Retinal pigment epithelial cell (primary cell): ENCODE measurements at places on chromosomes 2 and 18.

DNA sequence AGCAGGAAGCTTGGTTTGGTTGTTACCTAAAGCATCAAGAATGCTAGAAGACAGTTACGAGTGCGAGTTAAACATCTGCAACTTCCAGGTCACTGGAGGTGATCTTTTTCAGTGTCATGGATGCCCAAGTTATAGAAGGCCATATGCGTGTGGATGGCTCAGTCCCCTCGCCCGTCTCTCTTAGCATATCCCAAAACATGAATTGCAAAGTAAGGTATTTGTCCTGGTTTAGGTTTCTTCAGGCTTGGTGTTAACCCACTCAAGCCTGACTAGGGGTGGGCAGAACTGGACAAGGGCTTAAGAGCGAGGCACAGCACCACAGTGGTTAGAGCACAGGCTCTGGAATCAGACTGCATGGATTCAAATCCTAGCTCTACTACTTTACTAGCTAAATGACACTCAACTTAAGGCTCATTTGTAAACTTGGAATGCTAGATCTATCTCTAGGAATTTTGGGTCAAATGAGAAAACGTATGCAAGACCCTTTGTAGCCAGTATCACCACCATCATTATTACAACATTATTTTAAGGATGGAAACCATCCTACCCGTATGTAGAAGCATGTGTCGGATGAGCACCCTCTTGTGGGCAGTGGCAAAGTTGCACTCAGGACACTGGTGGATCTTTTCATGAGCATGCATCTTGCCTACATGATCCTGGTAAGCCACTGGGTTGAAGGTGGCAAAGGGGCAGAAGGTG lies 11.2 kb downstream of the ZNF142 start:
- DNase-seq: peak; percentile 18

DNA sequence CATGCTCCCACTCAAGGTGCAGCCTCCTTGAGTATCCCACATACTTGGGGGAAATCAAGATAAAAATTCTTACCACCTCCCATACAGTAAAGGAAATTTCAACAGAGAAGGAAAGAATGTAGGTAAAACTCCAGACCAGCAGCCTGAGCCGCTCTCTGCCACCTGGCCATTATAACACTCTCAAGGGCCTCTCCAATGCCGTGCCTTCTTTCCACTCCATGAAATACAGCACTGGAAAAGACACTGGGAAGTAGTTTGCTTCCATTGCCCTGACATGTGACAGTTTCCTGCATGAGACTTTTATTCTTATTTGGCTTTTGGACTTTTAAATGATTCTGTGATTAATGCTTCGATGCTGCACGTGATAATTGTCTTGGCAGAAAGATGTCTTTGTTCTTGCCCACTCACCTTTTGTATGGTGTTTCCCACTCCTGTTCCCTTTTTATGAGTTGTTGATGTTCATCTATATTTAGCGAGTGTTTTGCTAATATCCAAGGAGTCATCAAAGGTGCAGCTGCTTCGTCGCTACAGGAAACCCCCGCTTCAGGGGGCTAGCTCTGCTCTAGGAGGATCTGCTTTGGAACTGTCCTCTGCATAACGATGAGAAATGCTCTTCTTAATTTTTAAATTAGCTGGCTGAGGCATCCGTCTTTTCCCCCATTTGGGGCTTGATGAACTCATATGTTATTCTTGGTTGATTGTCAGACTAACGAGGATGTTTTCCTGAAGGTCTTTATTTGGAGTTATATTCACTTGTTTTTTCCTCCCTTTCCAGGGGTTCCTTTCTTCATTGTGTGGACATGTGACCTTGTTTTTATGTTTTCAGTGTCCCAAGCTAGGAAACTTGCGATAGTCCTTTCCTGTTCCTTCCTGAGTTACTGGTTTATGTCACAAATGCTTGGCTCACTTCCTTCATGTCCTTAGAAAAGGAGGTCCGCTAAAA lies 179.4 kb downstream of the TXNL1 start:
- DNase-seq: no peak

DNA sequence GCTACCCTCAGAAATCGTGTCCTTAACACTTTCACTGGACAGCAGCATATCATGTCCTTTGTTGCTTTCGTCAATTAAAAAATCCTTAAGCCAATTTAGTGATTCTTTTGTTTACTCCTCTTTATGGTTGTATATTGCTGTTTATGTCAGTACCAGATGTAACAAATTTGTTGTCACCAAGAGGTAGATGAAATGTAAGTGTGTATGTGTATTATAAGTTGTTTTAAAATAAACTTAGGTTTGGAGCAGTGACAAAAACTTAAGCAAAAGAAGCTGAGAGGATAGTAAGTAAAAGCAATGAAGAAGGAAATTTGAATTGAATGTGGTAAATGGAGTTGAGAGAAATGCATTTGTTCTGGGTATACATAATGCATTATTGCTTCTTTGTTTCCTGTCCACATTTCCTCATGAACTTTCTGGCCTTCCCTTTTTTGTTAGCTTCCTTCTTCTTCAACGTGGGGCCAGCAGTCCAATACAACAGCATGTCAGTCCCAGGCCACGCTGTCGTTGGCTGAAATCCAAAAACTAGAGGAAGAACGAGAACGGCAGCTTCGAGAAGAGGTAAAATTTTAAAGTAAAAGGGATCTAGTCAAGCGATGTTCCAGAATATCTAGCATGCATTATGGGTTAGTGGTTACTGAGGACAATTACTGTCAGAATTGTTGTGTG lies 30.5 kb upstream of the SNORC start:
- no peak for DNase-seq

DNA sequence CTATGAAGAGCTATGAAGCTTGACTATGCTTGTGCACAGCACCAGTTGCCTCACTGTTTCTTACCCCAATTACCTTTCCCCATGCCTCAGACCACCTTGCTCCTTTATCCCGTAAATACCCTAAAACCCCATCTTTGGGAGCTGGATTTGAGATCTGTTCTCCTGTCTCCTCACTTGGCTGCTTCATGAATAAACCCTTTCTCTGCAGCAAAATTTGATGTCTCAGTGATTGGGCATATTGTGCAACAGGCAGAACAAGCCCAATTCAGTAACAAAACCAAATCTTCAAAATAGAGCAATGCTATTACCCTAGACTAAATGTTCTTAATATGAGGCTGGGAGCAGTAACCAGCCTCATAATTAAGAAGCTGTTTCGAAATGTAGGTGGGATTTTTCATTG lies 3.5 kb upstream of the SSB start:
- DNase-seq: no peak

- DNase-seq: no peak
Measured at GRCh38 chr2:43958397-43959275, 37.2 kb downstream of the LRPPRC start.

- DNase-seq: no peak
Measured at GRCh38 chr2:231212329-231212845, 14.0 kb downstream of the ARMC9 start.

- DNase-seq: peak; percentile 34
Measured at GRCh38 chr2:196234672-196235071, 63.3 kb upstream of the STK17B start.

- DNase-seq: no peak
Measured at GRCh38 chr2:122179492-122180165, 424.2 kb downstream of the TSN start.

GRCh38 chr2:223238301-223238700 lies 186.3 kb downstream of the KCNE4 start:
- DNase-seq: no peak

DNA sequence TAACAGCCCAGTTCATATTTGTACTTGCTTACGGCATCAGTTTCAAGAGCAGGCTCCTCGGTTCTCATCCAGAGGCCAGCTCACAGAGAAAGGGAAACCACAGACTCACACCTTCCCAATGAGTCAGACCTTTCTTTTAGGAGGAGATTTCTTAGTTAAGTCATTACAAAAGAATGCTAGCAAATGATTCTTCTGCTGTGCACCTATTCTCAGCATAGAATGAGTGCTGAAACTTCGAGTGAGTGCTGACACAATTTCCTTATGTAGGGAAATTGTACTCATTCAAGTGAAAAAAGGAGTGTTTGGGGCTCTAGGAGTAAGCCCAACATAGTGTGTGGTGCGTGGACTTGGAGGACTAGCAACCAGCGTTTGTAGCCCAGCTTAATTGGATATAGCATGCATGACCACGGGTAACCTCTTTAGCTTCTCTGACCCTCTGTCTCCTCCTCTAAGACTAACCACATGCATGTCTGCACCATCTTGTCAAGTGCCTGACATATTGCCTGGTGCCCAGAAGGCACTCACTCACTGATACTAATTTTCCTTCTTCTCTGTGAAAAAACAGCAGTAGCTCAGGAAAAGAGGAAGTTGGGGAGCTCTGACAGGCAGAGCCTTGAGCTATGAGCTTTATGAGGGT lies 87.0 kb downstream of the ALPK2 start:
- DNase-seq: peak; percentile 96

GRCh38 chr2:120934574-120935338 lies 199.1 kb downstream of the GLI2 start:
- no peak for DNase-seq

DNA sequence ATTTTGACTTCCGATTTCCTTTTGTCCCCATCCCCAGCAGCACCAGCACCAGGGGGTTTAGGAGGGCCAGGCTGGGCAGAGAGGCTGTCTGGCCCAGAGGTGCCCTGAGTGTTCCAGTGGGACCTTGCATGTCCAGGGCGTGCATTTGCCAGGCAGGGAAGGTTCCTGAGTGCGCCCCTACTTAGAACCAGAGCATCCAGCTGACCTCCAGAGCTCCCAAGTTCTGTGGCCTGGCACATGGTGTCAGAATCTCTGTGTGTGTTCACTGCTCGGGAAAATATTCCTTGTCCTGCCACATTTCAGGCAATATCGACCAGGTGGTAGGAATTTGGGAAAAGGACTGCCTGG lies 5.5 kb downstream of the SIX3 start:
- no peak for DNase-seq

DNA sequence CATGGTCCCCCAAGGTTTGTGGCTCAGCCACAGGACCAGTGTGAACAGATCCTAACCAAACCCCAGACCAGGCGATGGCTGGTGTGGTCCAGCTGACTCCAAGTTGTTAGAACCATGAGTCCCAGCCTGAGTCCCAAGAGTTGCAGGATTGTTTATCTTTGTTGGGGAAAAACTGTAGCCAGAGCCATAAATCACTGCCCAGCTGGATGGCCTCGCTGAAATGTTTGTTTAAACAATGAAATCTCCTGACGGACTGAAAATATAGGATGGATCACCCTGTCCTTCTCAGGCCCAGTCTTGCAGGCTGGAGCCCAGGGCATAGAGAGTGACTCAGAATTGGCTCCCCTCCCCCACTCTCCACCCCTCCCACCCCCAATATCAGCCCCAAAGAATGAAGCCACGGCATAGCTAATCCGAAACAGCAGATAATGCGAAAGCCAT lies 36.4 kb downstream of the PKDCC start:
- no peak for DNase-seq

- no peak for DNase-seq
Measured at GRCh38 chr2:27622921-27623384, 5.9 kb downstream of the CCDC121 start.

GRCh38 chr2:122191331-122191730 lies 435.9 kb downstream of the TSN start:
- DNase-seq: no peak

DNA sequence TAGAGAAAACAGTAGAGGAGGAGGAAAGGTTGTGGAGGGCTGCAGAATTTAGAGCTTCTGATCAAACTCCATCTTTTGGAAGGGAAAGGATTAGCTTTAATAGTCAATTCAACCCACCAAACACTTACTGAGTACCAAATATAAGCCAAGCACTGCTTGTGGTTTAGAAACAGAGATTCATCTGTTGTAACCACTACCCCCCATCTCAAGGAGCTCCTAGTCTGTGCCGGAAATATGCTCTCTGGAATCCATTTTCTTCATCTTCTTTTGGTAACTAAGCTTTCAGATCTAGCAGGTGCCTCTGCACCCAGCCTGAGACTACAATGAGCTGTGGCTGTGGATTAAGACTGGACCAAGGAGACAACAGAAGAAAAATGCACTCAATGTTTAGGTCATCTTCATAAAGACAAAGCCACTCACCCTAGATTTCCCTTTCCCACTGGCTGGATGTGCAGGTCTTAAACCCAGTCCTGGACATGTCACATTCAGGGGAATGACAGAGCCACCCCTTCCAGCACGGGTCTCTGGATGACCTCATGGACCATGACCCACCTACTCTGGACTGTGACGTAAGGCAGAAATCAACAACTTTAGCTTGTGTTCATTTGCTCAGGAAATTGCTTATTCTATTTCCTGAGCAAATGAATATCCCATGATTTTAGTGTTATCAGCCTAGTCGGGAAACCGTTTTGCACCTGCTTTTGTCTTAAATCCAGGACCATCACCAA lies 52.9 kb downstream of the EPB41L3 start:
- no peak for DNase-seq

DNA sequence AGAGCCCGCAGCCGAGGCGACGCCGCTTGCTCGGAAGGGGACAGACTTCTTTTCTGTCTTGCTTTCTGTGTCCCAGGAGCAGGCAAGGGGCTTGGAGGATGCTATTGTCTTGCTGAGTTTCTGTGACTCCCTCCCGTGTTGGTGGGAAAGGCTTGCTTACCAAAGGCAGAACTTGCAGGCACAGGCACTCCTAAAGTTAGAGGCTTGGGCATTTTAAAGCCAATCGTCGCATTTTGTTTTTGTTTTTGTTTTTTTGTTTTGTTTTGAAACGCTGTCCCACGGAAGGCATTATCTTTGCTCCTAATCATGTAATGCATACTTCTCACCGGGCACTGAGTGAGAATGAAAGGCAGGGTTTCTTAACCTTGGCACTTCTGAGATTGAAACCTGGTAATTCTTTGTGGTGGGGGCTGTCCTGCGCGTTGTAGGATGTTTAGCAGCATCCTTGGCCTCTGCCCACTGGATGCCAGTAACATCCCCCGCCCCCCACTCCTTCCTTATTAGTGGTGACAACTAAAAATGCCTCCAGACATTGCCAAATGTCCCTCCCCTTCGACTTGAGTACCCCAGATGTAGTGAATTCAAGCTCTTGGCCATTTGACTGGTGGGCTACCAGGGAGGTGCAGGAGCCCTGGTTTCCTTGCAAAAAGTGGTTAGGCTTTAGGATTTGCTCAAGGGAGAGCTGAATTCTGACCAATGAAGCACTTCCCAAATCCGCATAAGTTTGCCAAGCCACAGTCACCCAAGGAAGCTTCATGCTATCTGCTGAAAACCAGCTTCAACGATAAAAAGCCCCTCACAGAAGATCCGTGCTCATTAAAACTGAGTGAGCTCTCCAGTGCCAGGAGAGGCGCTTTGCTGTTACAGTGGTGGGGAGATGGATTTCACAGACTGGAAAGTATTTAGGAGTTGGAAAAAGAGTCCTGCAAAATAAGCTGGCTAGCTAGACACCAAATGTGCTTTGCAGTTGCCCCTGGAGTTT lies 1.2 kb downstream of the ANTXR1 start:
- DNase-seq: no peak

DNA sequence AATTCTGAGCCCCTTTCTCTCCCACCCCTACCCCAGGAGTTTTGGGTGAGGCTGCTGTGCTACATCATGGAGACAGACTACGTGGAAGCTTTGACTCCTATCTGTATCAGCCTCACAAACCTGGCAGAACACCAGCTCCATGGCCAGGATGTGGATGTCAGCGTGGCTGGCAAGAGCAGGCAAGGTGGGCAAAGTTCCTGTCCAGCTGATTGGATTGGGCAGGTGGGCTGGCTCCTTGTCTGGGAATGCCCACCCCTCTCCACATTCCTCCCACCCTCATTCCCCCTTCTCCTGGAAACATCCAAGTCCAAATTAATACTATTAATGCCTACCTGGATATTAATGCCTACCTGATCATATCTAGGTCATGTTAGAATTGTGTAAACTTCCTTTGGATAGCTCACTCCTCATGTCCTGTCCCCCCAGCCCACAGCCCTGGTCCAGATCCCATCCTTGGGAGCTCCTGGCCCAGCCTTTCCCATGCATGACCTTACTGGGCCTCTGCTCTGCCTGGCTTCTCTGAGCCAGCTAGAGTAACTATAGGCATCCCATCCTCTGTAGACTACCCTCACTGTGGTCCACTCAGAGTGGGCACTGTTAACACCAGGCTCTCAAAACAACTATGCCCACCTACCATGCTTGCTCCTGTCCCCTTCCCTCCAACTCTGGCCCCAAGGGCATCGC lies 24.1 kb downstream of the MROH2A start:
- DNase-seq: no peak
